Activated naive CD8-positive, alpha-beta T cell treated with anti-CD3 and anti-CD28 coated beads for 36 hours (primary cell): ENCODE measurements at places on chromosomes 12 and 14. TPM values are rescaled to one million over a fixed set of nuclear protein-coding genes. Genes with fewer than 3 reads are reported as not detected.
A peak's percentile ranks its signal among the peaks of the same experiment; 100 is the strongest.

The TAS2R9 gene
- total RNA-seq = not detected

The BCL11B gene
- total RNA-seq = 38.9 TPM

The CATSPERB gene
- total RNA-seq = 0.18 TPM

The TTC9 gene
- total RNA-seq = 4.9 TPM

The GLIPR1 gene
- total RNA-seq = 19.7 TPM

The GAS2L3 gene
- 1.3 TPM for total RNA-seq

The WNT1 gene
- not detected for total RNA-seq

The GPR84 gene
- total RNA-seq = 0.62 TPM

The PDE3A gene
- total RNA-seq = not detected

The AVPR1A gene
- not detected for total RNA-seq

DNA sequence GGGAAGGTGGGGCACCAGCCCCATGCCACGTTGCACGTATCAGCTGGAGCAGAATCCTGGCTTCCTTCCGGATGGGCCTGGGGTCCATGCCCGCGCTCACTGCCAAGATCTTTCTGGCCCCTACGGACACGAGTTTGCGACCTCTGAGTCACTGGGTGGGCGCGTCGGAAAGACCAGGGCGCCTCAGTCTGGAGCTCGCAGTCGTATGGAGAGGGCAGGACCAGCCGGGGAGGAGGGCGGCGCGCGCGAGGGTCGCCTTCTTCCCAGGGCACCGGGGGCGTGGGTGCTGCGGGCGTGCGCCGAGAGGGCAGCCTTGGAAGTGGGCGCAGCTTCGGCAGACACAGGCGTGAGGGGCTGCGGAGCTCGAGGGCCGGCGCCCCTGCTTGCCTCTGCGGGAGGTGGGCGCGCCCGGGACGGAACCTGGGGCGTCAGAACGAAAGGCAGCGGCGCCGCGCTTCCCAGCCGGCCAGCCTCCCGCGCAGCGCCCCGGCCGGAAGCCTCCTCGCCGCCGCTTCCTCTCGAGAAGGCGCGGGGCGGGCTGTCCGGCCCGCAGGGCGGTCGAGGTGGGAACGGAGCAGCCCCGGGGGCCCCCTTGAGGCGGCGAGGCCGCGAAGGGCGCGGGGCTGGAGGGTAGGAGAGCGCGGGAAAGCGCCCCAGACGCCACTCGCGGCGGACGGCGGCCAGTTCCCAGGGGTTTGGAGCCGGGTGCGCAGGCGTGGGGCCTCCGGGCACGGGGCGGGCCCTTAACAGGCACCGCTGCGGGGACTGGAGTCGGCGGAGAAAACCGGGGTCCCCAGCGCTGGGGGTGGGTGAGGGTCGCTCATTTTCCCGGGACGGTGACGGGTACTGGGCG, at the start of gene ARL6IP4:
ARL6IP4 (plus strand) TSS at position 499 of the 853 bp plus-strand sequence. CDS start 459 bp downstream, outside the sequence.
- peak; percentile 81 for DNase-seq

DNA sequence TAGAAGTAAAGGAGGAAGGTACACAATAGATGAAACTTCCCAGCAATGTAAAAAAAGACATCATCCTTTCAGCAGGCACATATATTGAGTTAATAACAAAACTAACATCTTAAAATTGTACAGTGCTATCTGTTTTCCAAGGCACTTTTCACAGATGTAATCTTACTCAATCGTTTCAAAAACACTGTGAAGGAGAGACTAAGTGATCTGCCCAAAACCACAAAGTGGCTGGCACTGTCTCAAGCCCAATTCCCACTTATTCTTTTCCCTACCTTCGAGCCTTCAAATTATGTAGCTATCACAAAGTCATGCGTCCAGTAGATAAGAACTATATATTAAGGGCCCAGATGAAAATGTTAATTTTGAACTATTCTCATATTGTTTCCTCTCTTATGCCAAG, 193.6 kb upstream of the RASSF8 start:
- DNase-seq = no peak

DNA sequence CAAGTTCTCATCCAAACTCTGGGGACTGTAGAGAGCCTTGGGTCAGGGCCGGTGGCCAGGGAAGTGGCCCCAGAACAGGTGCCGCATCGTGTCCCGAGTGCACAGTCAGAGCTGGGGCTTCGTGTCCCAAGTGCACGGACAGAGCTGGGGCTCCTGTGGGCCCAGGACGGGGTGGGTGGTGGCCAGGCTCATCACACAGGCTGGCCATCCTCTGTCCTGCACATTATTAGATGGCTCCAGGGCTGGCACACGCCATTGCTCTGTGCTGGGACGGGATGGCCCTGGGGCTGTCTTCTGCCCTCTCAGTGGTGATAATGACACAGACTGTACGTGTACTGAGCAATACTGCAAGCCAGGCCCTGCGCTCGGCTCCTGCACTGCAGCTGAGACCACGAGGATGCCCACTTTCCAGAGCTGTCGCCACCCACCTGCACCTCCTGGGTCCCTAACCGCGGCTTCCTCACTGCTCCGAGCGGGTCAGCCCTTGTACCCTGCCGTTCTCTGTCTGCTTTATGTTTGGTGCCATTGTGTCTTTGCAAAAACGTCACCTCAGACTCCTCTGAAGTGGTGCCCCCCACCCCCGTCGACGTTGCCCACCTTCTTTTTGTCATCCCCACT, 1.9 kb downstream of the FBRSL1 start:
- DNase-seq = peak; percentile 31

DNA sequence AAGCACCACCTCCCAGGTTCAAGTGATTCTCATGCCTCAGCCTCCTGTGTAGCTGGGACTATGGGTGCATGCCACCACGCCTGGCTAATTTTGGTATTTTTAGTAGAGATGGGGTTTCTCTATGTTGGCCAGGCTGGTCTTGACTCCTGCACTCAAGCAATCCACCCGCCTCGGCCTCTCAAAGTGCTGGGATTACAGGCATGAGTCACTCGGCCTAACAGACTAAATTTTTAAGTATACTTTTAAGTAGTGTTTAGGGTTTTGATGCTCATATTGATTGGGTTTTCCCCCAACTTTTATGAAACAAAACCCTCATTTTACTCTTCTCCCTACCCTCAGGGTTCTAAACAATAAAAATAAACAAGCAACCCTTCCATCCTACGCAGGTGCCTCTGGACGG, 5.5 kb downstream of the MYO1A start:
- DNase-seq = no peak

GRCh38 chr12:30678221-30678620, 17.4 kb downstream of the IPO8 start:
- DNase-seq = no peak

DNA sequence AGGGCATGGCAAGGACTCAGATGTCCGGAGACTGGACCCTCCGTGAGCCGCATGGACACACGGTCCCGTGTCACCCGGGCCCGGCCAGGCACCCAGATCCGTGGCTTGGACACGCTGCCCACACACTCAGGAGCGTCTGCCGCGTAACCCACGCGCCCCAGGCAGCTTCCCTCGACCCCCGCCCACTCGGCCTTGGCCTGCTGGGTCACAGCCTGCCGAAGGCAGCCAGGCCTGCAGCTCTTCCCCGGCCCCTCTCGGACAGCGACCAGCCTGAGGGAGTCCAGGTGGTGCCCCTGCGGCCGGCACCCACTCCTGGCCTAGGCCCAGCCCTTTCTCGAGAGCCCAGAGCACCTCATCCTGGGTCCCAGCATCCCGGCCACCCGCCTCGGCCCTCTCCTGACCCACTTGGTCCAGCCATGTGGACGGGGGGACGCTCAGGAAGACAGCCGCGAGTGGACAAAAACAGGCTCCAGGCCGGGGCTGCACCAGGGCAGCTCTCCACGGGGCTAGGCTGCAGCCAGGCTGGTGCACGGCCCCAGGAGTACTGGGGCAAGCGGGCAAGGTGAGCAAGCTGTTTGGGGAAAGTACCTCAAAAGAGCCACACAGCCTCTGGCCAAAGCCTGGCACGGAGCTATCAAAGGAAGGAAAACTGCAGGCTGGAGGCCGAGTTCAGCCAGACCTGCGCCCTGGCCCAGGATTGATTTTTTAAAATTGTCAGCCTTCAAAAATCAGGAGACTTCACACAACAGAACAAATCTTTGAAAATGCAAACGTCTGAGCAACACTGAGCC, 6.5 kb downstream of the AKT1 start:
- DNase-seq = no peak

GRCh38 chr12:45934956-45935355, 55.4 kb downstream of the SCAF11 start:
- DNase-seq = no peak

DNA sequence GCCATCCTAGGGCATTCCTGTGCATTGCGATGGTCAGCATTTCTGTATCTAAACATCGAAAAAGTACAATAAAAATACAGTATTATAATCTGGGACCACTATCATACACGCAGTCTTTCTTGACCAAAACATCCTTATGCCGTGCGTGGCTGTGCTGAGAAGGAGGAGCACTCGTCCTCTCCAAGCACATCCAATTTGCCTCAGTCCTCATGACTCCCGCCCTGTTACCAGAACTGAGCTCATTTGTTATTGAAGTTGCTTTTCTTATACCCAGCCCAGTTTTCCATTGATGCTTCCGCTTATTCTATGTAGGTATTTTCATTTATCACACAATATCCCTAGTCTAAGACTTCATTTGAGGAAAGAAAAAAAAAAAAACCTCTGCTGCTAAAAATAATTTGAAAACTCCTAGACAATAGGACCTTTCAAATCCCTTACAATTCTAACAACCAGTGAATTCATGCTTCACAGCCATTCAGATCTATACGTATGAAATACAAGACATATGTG, 236.9 kb upstream of the PLEKHG7 start:
- DNase-seq = no peak

DNA sequence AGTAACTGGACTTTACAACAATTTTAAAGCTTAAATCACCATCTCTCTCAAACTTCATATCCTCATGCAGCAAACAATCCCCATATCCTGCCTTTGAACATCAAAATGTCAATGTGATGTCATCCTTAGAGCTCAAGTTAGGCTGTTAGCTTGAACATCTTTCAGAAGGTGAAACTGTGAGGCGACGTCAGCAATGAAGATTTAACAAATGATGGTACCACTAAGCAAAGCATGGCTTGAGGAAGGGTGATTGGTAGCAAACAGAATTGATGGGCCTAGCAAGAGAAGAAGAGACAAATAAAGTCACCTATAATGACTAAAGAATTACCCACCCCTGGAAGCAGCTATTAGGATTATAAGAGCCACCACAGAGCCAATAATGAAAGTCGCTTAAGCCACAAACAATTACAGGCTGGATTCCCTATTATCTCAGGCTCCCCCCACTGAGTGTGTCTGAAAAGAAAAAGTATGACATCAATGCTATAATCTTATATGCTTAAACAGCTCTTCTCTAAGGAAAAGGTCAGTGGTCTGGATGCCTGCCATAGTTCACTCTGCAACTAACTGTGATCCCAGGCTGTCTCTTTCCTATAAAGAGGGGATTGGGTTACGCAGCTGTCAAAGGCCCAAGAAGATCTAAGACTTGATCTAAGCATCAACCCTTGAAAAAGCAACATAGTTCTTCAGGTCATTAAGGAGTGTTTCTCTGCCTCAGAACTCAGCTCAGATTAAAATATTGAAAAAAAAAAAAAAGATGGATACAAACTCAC, 18.1 kb downstream of the EGLN3 start:
- no peak for DNase-seq

GRCh38 chr12:82361461-82361915, 3.2 kb downstream of the METTL25 start:
- no peak for DNase-seq

DNA sequence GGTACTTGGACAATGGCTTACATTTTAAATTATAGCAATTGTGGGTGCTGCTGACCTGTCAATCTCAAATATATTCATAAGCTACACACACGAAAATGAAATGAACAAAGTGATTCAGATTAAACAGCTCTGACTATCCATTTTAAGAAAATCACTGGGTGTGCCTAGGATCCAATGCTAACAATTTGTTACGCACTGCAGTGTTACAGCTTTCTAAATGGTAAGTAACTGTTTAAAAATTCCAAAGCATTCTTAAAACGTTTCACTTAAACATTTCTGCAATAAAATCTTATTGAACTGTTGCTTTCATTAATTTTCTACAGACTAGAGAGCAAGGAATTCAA, 18.9 kb downstream of the LMO3 start:
- DNase-seq = no peak

GRCh38 chr12:52423661-52424500, 10.3 kb downstream of the KRT75 start:
- no peak for DNase-seq

- no peak for DNase-seq
Measured at GRCh38 chr12:108642269-108642870, 8.7 kb upstream of the SELPLG start.

DNA sequence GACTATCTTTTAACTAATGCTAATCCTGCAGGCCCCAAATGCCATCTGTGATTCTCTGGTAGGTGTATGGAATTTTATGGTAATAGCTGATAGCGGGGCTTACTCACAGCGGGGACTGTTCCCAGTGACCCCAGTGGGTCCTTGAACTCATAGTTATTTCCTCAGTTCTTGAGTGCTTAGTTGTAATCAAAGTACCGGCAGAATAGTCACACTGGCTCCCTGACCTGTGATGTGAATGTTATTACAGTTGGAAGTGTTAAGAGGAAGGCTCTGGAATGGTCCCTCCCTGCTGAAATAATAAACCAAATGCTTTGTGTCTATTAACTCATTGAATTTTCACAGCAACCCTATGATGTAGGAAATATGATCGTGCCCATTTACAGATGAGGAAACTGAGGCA, 78.3 kb downstream of the NDUFA12 start:
- no peak for DNase-seq

- DNase-seq = no peak
Measured at GRCh38 chr12:110475426-110475825, 6.8 kb downstream of the FAM216A start.

GRCh38 chr12:93179792-93180191, 197.9 kb upstream of the NUDT4 start:
- no peak for DNase-seq

DNA sequence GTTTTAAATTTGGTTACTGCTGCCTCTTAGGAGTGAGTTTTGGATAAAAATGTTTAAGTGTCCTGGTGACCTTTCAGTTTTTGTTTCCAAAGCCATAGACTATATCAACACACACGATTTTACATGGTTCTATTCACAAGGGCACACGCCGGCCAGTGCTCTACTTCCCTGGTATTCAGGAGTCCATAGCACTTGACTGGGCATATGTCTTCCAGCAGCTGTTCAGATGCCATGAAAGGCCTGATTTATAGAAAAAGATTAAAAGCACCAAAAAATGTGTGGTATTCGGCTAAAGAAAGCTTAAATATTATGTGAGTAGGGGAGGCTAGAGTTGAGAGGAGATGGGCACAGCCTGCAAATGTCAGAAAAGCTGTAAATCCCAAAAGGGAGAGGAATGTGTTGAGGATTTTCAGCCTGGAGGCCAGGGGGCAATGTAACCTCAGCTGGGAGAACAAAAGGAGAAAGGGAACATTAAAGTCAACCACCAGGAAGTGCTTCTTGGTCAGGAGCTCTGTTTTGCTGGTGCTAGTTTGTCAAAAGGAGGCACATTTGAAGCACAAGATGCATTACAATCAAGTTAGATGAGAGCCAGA, 478.4 kb downstream of the RAD51B start:
- no peak for DNase-seq
